ENCODE measurements at places on chromosomes 11 and 22. TPM values are rescaled to one million over a fixed set of nuclear protein-coding genes. Genes with fewer than 3 reads are reported as not detected.

The GLYATL2 gene
- polyA plus RNA-seq = not detected

The CCDC73 gene
- polyA plus RNA-seq = not detected

The OR52N4 gene
- polyA plus RNA-seq = 0.75 TPM

The SLC5A1 gene
- polyA plus RNA-seq = not detected

The SLC5A12 gene
- not detected for polyA plus RNA-seq

The EIF3M gene
- polyA plus RNA-seq = 203 TPM

The CBLIF gene
- not detected for polyA plus RNA-seq

The PTPN5 gene
- not detected for polyA plus RNA-seq

The LUZP2 gene
- polyA plus RNA-seq = not detected

The CD59 gene
- polyA plus RNA-seq = 39.7 TPM

The OR2AG2 gene
- not detected for polyA plus RNA-seq

The SYT8 gene
- polyA plus RNA-seq = not detected

The TRIM29 gene
- polyA plus RNA-seq = not detected

Measured in IgD-negative memory B cell (primary cell).